Type B pancreatic cell (in vitro differentiated cells): ENCODE measurements at places on chromosomes 13 and 19.

GRCh38 chr19:47609906-47610894 lies 1.3 kb downstream of the BICRA start:
- H3K27ac ChIP-seq: peak overlapping the region; percentile 88
- peaks cover 6% of the 10 kb centered on the region for H3K36me3 ChIP-seq
- H3K4me3 ChIP-seq: peak overlapping the region; percentile 87

DNA sequence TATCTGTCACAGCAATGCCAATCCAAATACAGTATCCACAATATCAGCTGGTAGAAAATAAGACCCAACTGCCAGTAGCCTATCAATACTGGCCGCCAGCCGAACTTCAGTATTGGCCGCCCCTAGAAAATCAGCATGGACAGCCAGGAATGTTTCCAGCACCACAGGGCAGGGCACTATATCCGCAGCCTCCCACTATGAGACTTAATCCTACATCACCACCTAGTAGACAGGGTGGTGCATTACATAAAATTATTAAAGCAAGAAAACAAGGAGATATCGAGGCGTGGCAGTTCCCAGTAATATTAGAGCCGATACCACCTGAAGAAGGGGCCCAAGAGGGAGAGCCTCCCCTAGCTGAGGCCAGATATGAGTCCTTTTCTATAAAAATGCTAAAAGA lies 111.3 kb downstream of the ZNF486 start:
- H3K4me1 ChIP-seq: peaks cover 7% of the 10 kb centered on the region
- no peaks in the 10 kb centered on the region for H3K27me3 ChIP-seq
- H3K4me3 ChIP-seq: no peak overlapping the region
- no peak for DNase-seq
- no peak overlapping the region for H3K27ac ChIP-seq

DNA sequence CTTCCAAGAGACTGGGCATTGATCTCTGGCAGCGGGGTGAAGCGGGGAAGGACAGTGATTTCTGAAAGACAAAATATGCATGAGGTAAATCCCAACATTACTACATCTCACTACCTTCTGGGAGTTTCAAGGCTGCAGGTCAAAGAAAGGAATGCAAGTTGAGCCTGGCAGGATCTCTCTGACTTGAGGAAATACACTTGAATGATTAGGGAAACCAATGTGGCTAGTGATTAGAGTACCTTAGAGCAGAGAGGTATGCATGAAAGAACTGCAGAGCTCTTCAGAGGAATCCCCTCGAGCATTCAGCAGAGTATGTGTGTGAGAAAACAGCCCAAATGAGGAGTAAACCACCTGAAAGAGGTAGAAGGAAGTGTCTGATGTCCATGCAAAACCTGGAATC lies 2874.1 kb upstream of the PCDH20 start:
- H3K4me3 ChIP-seq: no peak overlapping the region
- no peaks in the 10 kb centered on the region for H3K27me3 ChIP-seq
- no peak overlapping the region for H3K27ac ChIP-seq
- no peak for DNase-seq
- no peaks in the 10 kb centered on the region for H3K4me1 ChIP-seq

- no peaks in the 10 kb centered on the region for H3K36me3 ChIP-seq
- peaks cover 10% of the 10 kb centered on the region for H3K4me1 ChIP-seq
- no peak for DNase-seq
Measured at GRCh38 chr19:4622695-4623421, 16.5 kb upstream of the TNFAIP8L1 start.

DNA sequence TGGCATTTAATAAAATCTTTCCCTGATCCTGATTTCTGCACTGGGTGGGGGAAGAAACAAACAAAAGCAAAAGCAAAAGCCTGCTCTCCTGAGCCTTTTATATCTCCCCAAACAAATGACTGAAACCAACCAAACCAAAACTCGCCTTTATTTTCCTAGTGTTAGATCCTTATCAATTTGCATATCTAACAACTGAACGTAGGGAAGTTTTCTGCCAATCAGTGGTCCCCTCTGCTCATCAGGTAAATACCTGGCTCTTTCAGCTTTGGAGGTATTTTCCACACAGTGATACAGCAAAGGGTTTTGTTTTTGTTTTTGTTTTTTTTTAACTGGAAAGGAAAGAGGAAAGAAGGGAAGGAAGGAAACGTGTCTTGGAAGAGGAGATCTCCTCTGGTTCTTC lies 3.3 kb downstream of the AMER2 start:
- no peaks in the 10 kb centered on the region for H3K36me3 ChIP-seq
- peaks cover 7% of the 10 kb centered on the region for H3K4me1 ChIP-seq
- H3K4me3 ChIP-seq: peak overlapping the region; percentile 50
- H3K27ac ChIP-seq: no peak overlapping the region
- no peak for DNase-seq
